ENCODE measurements at places on chromosomes 11 and 22.

- DNase-seq: no peak
Measured at GRCh38 chr22:30792456-30792855, 97.8 kb downstream of the OSBP2 start.

- DNase-seq: peak; percentile 87
Measured at GRCh38 chr11:73154178-73154577, 12.1 kb upstream of the FCHSD2 start.

DNA sequence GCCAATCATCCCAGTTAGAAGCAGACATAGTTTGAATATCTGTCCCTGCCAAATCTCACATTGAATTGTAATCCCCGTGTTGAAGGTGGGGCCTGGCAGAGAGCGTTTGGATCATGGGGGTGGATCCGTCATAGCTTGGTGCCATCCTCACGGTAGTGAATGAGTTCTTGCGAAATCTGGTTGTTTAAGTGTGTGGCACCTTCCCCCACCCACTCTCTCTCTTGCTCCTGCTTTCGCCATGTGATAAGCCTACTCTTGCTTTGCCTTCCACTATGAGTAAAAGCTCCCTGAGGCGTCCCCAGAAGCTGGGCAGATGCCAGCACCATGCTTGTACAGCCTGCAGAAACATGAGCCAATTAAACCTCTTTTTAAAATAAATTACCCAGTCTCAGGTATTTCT is 5.0 kb upstream of the CCDC81 start:
- DNase-seq: no peak

- no peak for DNase-seq
Measured at GRCh38 chr11:32701616-32702015, 92.8 kb downstream of the CCDC73 start.

DNA sequence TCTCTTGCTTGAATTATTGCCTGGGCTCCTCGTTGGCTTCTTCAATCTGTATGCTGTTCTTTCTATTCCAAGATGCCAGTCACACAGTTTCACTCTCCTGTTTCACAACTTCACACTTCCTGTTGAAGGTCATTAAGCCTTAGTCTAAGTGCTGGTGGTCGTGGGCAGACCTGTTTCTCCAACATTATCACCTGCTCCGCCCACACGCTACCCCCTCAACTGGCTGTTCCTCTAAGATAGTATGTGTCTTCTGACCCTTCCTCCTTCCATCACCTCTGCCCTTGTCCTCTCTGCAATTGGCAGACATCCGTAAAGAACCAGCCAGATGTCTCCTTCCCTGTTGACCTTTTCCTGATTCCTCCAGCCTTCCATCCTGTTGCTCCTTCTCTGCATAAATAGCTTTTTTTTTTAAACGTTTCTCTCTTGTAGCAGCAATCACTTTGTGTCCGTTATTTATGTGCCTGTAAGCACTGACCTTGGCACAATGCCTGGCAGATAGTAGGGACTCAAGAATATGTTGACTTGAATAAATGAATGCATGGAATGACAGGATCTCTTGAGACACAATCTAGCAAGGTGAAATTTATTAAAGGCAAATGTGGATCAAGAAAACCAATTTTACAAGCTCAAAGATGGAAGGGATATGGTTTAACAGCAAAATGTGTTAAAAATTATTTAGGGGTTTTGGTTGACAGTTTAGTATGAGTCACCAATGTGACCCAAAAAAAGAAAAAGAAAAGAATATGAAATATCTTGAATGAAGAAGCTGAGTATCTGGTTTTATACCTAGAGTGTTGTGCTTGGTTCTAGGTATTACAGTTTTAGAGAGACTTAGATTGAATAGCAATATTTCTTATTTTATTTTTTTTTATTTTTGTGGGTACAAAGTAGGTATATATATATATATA is 12.6 kb downstream of the DIXDC1 start:
- DNase-seq: no peak

DNA sequence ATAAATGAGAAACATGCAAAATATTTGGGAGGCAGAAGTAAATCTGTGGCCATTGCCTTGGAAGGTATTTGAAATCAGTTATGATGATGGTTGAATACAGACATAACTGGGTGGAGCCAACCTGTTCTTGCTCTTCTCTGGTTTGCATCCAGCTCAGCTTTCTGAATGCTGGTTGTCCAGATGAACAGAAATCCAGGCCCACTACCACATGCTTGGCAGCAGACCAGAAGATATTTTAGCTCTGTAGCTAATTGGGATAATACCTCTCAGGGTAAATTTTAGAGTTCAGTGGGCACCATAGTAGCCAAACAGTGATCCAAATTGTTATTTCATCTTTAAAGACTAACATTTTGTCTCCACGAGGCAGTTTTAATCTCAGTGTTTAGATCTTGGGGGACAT is 308.3 kb downstream of the RAB38 start:
- DNase-seq: no peak

DNA sequence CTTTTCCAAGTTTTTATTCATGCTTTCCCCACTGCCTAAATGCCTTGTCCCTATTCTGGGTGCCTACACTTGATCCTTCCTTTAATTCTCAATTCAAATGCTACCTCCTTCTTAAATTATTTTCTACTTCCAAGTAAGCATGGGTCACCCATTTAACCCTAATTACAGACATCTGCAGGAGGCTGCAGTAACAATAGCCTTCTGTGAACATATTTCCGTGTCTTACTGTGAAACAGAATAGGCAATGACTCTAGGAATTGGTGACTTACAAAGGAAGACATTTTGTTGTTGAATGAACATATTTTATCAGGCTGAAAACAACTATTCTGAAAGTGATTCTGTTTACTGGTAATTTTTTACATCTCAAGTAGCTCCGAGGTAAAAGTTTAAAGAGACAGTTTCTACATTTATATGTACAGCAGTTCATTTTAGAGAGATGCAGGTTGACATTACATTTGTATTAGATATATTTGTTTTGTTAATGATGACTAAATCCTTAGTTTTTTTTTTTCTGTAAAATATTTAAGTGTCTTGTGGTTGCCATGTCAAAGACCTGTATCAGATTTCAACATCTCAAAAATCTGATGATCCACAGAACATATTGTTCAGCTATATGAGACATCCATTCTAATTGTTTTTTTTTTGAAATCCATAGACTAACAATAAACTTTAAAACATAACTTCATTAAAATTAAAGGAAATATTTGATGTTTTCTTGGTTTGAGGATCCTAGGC is 316.8 kb downstream of the CASP12 start:
- DNase-seq: no peak

DNA sequence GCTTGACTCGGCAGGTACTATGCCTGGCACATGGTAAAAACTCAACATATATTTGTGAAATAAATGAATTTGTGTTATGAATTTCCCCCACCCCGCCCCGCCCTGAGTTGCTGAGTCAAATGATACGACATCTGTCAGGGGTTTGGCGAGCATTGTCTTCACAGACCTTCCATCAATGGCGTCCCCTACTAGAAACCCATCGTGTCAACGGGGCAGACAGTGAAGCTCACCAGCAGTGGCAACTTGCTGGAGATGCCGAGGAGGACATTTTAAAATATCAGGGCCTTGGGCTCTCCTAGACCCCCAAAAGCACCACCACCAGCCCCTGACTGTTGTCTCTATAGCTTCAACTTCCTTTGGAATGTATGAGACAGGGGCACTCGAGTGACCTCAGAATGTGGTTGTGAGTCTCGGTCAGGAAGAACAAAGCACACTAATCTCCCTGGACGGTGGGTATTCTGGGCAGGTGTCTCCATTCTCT is 761 bp upstream of the NXF1 start:
- DNase-seq: peak; percentile 71

DNA sequence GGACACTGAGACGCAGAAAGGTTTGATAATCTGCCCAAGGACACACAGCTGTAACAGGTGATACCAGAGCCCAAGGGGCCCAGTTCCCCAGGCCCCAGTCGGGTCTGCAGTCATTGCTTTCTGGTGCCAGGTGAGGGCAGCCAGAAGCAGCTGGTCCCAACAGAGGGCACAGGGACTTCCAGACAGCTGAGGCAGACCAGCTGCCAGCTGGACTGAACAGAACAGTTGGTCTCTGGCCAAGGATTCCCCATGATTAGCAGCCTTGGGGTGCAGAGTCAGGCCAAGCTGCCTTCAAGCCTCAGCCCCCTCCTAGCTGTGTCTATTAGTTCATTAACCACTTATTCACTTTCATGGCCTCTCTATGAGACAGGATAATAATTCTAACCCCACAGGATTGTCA is 105.6 kb downstream of the RRAS2 start:
- DNase-seq: no peak

- no peak for DNase-seq
Measured at GRCh38 chr11:2527621-2528291, 82.9 kb downstream of the KCNQ1 start.

DNA sequence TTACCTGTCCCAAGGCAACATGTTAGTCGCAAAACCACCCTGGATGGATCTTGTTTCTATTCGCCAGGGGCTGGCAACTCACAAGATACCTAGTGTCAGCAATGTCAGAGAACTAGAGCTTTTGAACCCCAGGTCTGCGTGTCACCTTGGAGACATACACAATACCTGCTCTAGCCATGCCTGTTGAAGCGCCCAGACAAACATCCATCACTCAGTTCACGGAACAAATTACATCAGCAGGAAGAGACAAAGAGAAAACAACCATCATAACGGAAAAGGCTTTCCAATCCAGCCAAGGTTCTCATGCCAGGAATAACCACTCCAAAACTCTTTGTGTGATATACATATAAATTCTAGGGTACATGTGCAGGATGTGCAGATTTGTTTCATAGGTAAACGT is 2.2 kb downstream of the CD59 start:
- DNase-seq: no peak

- peak; percentile 82 for DNase-seq
Measured at GRCh38 chr11:123103326-123103980, 41.5 kb upstream of the HSPA8 start.

GRCh38 chr11:6911948-6912347 is 8.9 kb upstream of the OR2D3 start:
- DNase-seq: no peak

DNA sequence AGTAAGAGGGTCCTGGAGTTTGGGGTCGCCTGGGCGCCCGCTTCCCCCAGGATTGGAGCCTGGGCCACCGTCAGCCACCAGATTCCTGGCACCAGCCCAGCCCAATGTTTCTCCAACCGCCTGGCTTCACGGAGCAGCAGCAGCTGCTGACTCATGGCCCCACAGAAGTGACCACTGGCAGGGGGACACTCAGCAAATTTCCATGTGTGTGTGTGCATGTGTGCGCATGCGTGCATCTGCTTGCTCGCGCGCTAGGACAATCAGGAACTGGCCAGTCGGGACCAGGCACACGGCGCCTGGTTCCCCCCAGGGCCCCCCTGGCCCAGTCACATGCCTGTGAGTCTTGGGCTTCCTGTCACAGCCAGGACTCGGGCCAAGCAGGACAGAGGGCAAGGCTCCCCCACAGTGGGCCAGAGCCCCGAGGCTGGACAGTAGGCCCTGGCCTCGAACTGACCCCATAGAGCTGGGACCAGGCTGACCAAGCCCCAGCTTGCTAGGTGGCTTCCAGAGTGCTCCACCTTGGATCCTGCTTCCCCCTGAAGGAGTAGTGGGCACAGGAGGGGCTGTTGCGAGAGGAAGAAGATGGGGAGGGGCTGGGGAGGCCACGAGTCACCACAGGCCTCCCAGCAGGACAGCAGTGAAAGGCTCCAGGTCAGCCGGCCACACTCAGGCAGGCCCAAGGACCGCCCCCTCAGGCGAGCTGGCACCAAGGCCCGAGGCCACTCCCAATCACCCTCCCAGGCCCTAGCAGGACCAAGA is 3.2 kb downstream of the CTSD start:
- no peak for DNase-seq

- no peak for DNase-seq
Measured at GRCh38 chr11:134514354-134514951, 102.4 kb upstream of the B3GAT1 start.

DNA sequence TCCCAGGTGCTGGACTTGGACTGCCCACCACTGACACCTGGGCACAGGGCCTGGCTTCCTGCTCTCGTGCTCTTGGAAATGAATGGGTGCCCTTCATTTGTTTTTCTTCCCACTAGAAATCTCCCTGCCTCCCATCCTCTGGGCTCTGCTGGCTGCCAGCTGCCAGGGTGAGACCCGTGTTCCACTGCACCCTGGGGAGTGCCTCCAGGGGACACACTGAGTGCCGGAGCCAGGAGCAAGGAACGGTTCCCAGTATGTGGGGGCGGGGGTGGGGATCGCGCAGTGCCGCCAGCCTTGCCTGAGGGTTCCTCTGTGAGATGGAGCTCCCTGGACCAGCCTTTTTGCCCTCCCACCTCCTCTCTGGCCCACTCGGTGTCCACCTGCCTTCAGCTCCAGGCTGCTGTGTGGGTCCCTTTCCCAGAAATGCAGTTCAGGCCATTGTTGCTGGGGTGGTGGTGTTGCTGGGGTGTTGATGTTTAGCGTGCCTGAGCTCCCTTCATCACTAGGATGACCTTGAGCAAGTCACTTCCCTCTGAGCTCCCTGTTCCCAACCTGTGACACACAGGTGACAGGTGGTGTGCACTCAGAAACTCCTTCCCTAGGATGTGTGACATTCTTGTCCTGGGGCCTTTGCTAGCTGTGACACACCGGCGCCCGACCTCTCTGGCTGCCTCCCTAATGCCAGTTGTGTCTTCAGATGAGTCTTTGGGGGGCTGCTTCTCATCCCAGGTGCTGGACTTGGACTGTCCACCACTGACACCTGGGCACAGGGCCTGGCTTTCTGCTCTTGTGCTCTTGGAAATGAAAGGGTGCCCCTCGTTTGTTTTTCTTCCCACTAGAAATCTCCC is 72.1 kb downstream of the MED15 start:
- DNase-seq: no peak

DNA sequence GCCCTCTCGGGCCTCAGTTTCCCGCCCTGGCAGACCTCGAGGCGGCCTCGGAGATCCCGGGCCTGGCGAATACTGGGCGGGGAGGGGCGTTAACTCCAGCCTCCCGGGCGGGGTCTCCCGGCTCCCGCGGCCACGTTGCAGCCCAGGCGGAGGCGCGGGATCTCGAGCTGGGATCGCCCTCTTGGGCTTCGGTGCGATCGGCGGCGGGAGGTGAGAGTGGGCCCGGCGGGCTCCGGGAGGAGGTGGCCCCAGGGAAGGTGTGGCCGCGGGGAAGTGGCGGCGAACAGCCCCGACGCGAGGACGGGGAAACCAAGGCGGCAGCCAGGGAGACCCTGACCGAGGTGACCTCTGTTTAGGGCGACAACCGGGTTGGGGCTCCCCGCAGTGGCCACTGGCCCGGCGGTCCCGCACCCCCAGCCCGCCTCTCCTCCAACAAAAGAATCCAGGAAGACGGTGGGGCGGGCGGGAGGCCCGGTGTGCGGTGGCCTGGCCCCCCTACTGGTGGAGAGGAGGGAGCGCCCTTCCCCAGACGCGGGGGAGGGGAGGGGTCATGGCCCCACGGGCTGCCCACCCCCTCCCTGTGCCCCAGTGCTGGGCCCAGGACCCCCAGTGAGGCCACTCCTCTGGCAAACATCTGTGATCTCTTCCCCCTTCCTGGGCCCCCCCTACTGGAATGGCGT is at the start of gene PHETA2:
TSS of gene PHETA2 (plus strand) at position 117 of the 680 bp plus-strand sequence. CDS start 3,046 bp downstream, outside the sequence.
- DNase-seq: no peak

GRCh38 chr11:2744166-2744565 is 44.4 kb upstream of the KCNQ1OT1 start:
- DNase-seq: no peak

Data from OCI-M1 (cell line).